Endothelial cell of umbilical vein (primary cell): ENCODE measurements at places on chromosomes 11 and 22.

DNA sequence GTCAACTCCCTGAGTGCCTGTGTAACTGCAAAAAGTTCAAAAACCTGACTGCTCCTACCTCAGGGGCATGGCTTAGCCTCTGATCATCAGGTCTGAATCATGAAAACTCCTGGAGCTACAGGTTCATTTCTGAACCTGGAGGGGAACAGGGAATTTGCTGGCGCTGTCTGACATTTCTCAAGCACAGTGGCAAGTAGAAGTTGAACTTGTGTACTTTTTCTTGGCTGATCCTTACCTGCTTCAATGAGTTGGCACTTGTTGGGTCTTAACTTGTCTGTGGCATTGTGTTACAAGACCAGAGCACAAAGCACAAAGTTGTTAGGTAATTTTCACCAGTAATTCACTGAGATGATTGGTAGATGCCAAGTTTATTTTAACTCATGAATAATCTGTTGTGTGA, 3.3 kb downstream of the TMEM109 start:
- H3K27ac ChIP-seq: no peak overlapping the region
- no peak for DNase-seq
- H3K27me3 ChIP-seq: no peaks in the 10 kb centered on the region
- H3K36me3 ChIP-seq: peaks cover 3% of the 10 kb centered on the region
- peaks cover 40% of the 10 kb centered on the region for H3K4me1 ChIP-seq
- no peak overlapping the region for H3K4me3 ChIP-seq

- H3K27ac ChIP-seq: peak overlapping the region; percentile 85
- H3K4me3 ChIP-seq: peak overlapping the region; percentile 78
- DNase-seq: peak; percentile 63
- H3K4me1 ChIP-seq: peaks cover 19% of the 10 kb centered on the region
- no peaks in the 10 kb centered on the region for H3K27me3 ChIP-seq
Observed at GRCh38 chr22:20080776-20081654, 974 bp downstream of the DGCR8 start.

- H3K4me1 ChIP-seq: peaks cover 47% of the 10 kb centered on the region
- H3K27me3 ChIP-seq: no peaks in the 10 kb centered on the region
- no peak for DNase-seq
- H3K27ac ChIP-seq: no peak overlapping the region
- H3K4me3 ChIP-seq: no peak overlapping the region
- no peaks in the 10 kb centered on the region for H3K36me3 ChIP-seq
Observed at GRCh38 chr11:95148938-95149337, 59.3 kb downstream of the ENDOD1 start.

- H3K36me3 ChIP-seq: no peaks in the 10 kb centered on the region
- peak; percentile 84 for DNase-seq
- peaks cover 12% of the 10 kb centered on the region for H3K4me1 ChIP-seq
- peak overlapping the region; percentile 55 for H3K27ac ChIP-seq
- no peaks in the 10 kb centered on the region for H3K27me3 ChIP-seq
Observed at GRCh38 chr11:18749681-18750319, 23.8 kb upstream of the IGSF22 start.

GRCh38 chr11:65133724-65134123, 595 bp downstream of the SYVN1 start:
- peaks cover 12% of the 10 kb centered on the region for H3K4me1 ChIP-seq
- H3K27me3 ChIP-seq: no peaks in the 10 kb centered on the region
- H3K36me3 ChIP-seq: peaks cover 30% of the 10 kb centered on the region

DNA sequence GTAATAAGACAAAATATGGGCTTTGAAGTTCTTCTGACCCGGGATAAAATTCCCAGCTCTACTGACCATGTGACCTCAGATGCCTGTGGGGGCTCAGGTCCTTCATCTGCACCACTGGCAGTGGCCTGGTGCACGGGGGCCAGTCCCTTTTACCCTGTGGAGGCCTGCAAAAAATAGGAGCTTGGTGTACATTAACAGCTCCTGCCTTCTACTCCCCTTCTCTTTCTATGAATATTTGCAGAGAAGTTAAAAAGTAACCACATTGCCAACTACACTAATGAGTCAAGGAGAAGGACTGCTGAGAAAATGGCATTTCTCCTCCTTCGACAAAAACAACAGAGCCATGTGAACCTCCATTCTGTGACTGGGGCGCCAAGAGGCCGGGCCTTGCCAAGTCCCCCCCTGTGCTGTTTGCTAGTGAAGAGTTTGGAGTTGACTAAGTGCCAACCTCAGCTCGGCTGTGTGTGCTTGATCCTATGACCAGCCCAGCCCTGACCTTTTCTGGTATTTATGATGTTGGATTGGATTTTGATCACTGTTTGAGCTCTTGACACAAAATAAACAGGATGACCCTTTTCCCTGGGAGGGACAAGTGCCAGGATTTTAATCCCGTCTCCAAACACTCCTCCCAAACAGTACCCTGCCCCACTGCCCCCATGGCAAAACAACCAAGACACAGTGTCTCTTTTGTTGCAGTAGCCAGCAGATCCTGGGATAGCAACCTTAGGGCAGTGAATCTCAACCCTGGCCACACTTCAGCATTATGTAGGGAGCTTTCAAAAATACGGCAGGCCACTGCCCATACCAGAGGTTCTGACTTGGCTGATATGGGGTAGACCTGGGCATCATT, 380.1 kb downstream of the LARGE1 start:
- no peaks in the 10 kb centered on the region for H3K36me3 ChIP-seq
- no peaks in the 10 kb centered on the region for H3K4me1 ChIP-seq
- no peaks in the 10 kb centered on the region for H3K27me3 ChIP-seq
- no peak for DNase-seq
- H3K4me3 ChIP-seq: no peak overlapping the region

DNA sequence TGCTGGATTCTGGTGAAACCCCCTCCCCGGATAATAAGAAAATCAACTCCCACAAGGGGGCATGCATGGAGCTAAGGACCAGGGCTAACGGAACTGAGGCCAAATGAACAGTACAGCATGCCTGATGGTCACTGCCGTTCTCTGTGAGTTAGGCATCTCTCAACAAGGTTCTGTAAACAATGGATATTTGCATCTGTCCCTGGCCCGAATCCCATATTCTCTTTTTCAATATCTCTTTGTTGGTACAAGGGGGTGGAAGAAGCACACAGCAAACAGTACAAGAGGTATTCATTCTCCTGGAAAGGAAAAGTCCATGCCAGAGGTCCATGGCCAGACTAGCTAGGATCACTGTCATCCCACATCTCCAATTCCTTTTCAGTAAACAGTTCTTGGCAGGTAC, 32.2 kb upstream of the APOA1 start:
- H3K27me3 ChIP-seq: no peaks in the 10 kb centered on the region
- no peak for DNase-seq
- peaks cover 6% of the 10 kb centered on the region for H3K4me1 ChIP-seq
- H3K4me3 ChIP-seq: no peak overlapping the region
- no peak overlapping the region for H3K27ac ChIP-seq

DNA sequence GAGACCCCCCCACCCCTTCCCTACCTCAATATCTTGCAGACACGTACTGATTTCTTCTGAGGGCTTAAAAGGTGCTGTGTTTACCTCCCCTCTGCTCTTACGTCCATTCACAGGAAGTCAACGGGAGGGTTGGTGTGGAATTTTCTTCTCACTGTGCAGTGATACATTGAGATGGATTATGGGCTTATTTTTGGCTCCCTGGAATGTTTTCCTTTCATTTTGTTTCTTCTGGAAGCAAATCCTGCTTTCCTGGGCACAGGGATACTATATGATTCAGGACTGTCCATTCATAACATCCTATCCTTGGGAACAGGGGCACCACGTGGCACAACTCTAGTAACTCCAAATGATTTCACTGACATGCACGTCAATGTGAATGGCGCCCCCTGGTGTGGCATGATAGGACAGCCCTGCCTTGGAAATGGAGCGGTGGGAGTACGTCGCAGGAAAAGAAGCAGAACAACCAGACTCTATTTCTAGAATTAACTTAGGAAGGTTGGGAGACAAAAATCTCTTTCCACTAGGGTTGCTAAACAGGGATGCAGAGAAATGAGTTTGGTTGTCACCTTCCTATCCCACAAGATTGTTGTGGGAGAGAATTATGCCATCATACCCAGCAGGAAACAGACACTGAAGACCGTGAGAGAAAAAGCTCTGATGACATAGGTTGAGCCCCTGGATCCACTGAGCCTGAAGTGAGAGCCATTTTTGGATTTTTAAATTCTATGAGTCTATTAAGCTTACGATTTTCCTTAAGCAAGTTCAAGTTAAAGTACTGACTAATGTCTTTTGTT, 146.5 kb upstream of the RAG2 start:
- no peak overlapping the region for H3K4me3 ChIP-seq
- H3K27me3 ChIP-seq: no peaks in the 10 kb centered on the region
- no peak overlapping the region for H3K27ac ChIP-seq
- no peaks in the 10 kb centered on the region for H3K36me3 ChIP-seq
- DNase-seq: peak; percentile 65

DNA sequence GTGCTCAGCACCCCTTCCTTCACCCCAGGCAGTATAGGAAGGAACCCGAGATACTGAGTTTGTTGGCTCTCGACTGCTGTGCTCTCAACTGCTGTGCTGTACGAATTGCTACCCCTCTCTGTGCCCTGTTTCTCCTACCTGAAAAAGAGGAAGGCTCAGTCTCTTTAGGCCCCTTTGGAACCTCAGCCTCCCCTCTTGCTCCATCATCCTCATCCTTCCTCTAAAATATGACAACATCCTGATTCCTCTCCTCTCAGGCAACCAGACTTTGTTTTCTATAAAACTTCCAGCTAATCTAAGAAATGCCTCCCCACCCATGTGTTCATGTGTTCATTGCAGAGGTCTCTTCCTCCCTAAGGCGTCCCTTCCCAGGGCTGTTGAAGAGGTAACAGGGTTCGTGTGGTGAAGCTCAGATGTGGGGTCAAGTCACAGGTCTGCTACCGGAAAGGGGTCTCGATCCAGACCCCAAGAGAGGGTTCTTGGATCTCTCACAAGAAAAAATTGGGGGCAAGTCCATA, 35.5 kb upstream of the CD82 start:
- H3K27me3 ChIP-seq: no peaks in the 10 kb centered on the region
- DNase-seq: no peak
- H3K4me3 ChIP-seq: no peak overlapping the region

- H3K4me1 ChIP-seq: no peaks in the 10 kb centered on the region
- DNase-seq: no peak
- no peaks in the 10 kb centered on the region for H3K36me3 ChIP-seq
- no peak overlapping the region for H3K27ac ChIP-seq
- H3K27me3 ChIP-seq: peaks cover 2% of the 10 kb centered on the region
Observed at GRCh38 chr22:35589071-35589755, 27.9 kb downstream of the MB start.
